ENCODE measurements at places on chromosomes 11 and 22.

GRCh38 chr11:73116636-73117035 is 25.5 kb downstream of the FCHSD2 start:
- DNase-seq = no peak

- DNase-seq = no peak
Observed at GRCh38 chr11:77201991-77202841, 74.2 kb downstream of the MYO7A start.

GRCh38 chr11:101931692-101932091 is 15.4 kb upstream of the ANGPTL5 start:
- DNase-seq = no peak

DNA sequence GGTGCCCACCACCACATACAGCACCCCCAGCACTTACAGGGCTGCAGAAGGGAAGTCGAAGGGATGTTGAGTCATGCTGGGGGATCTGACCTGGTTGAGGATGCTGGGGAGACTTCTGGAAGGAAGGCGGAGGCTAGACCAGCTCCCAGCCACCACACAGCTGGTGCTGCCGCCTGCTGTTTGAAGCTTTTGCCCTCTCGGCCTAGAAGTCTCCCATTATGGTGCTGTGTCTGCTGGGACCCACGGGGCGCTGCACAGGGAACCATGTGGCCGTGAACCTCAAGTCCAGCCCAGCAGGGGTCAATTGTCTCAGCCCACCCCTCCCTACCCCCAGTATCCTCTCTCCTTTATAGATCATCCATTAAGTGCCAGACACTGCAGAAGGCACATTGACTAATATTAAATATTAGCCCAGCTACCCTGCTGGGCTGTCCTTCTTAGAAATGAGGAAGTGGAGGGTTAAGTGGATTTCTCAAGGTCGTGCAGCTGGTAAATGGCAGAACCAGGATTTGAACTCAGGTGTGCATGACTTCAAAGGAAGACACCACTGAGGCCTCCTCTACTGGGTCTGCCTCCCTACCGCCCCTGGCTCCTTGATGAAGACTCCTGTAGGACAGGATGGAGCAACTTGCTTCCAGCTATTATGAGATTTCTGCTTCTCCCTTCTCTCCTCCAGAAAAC is 49.7 kb downstream of the CYTH4 start:
- no peak for DNase-seq

DNA sequence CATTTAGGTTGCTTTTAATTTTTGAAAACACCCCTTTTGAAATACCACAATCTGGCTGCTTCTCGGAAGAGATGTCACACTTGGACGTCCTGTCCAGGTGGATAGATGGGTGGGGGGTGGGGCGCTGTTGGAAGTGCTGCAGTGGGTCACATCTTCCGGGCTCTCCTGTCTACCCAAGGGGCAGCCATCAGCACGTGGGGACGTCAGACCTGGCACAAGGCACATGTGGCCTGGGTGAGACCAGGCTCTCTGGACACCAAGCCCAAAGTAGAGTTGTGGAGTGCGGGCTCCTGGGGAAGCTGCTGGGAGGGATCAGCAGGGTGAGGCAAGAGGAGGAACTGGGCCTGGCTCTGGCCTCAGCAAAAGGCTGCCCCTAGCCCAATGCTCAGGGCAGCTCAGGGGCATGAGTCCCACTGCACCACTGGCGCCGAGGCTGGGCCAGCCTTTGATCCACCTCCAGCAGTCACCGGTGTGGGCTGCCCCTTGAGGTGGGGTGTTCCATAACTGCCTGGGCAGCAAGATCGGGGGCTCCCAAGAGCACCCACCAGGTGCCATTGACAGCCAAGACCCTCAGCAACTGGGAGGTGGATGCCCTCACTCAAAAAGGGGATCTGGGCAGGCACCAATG is 68.6 kb upstream of the CCND1 start:
- DNase-seq = no peak

DNA sequence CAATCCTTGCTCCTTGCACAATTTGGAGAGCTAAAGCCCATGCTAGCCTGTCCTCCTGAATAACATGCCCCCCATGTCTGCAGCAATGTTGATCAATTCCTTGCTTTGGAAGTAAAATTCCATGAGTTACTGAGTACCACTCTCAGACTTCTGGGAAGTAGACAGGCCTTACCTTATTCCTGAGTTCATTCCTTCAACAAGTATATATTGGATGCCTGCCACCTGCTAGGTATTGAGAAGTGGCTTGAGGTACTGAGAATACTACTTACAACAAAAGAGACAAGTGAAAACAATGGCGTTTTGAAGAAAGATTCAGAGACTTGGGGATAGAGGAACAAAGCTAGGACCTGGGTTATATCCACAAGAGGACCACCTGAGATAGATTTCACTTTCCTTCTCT is 12.4 kb downstream of the PATE2 start:
- DNase-seq = no peak

DNA sequence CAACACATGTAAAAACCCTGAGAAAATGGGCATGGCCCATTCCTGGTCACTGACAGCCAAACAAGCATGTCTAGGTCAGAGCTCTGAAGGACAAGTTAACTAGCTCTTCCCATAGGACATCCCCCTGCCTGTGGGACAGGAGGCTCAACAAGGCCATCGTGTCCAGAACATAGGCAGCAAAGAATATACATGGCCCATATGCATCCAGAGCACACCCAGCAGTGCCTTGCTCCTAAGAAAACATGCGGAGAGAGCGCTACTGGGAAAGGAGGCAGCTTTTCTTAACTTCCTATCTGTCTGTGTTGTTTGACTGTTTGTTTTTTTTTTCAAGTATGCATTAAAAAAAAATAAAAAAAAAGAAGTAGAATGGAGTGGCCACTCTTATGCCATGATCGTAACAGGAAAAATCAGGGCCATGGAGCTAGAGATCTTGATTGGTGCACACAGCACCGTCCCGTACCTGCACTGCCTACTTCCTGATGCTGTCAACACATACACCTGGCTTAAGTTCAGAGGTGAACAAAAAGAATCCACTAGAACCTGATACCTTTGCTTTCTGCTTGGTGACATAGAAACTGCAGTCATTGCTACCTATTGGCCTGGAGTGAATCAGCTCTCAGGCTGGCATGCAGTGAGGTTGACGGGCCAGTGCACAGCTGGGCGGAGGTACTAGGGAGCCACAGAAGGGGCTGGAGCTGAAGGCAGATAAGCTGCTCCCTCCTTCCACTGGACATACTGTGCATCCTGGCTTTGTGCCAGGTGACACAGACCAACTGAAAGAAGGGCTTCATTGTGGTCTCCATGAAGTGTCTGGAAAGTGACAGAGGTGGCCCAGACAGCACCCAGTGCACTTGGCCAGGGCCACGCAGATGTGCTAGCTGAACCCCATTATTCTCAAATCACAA is 11.9 kb downstream of the UFD1 start:
- no peak for DNase-seq

GRCh38 chr11:61345954-61346843 is 13.2 kb downstream of the TKFC start:
- DNase-seq = no peak

DNA sequence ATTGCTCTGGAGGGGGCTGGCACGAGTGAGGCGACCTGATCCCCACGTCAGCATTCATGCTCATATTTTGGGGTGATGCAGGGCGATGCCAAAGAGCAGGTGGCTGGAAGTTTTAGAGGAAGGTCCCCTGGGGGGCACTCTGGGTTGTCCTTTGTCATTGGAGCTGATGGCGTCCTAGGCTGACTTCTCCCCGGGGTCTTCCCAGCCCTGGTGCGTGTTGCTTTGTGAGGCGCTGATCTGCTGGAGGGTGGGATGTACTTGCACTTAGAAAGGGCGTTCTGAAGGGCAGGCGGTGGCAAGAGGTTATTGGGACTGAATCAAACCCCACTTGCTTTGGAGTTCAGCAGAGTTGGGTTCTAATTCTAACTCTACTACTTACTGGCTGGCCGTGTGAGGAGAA is 313.3 kb downstream of the NTM start:
- no peak for DNase-seq

DNA sequence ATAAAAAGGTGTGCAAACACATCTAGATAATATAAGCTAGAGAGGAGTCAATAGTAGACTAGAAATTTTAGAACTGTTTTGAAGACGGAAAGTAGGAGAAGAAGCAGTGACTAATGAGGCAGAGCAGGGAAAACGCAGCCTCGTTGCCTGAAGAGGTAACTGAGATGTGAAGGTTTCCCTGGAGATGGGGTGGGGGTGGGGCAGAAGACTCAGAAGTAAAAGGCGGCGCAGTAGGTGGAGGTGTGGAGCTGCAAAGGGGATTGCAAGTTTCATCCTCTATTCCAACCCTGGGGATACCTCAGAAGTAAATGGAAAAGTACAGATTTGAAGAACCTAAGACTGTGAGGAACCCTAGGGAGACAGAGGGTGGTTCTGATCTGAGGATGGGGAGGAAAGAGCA is 109.5 kb downstream of the TMPRSS5 start:
- no peak for DNase-seq

- DNase-seq = no peak
Observed at GRCh38 chr11:271319-271715, 6.9 kb upstream of the NLRP6 start.

GRCh38 chr11:45794169-45794568 is 10.8 kb upstream of the SLC35C1 start:
- DNase-seq = no peak

- no peak for DNase-seq
Observed at GRCh38 chr11:2991452-2992233, 486 bp downstream of the NAP1L4 start.

GRCh38 chr11:73795925-73796632 is 8.4 kb downstream of the MRPL48 start:
- no peak for DNase-seq

DNA sequence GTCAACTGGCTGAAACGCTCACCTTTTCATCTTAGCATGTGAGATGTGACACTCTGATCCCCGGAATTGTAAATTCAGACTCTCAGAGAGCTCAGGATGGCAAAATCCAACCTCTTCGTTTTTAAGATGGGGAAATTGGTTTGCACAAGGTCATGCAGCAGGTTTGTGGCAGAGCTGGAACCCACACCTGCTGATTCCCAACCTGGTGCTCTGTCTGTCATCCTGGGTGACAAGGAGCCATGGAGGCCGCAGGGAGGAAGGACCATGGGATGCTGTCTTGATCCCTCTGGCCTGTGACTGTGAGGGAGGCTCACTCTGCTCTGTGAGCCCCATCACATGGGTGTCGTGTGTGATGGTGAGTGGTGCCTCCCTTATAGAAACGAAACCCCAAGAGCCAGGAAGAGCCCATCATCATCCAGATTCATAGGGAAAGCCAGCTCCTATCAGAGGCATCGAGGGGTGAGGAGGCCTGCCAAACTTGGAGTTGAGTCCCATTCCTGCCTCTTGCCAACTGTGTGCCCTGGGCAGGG is 87.4 kb upstream of the SYT13 start:
- DNase-seq = no peak

GRCh38 chr22:37007651-37008050 is 11.6 kb downstream of the TST start:
- no peak for DNase-seq

DNA sequence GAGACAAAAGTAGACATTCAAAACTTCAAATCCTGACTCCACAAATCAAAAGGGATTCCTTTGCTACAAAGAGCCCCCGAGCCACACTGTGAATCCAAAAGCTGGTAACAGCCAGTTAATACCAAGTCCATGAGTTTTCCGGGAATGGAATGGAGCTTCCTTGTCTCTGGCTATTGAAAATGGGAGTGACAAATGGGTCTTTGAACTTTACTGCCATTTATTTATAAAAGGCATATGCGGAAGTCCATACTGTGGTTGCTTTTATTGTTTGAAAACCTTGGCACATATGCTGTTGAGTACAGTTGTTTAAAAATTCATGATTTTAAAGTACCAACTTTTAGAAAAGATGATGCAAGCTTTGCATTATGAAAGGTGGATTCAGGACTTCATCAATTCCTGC is 206.2 kb upstream of the NARS2 start:
- DNase-seq = no peak

- DNase-seq = no peak
Observed at GRCh38 chr22:30089655-30089974, 9.4 kb downstream of the HORMAD2 start.

DNA sequence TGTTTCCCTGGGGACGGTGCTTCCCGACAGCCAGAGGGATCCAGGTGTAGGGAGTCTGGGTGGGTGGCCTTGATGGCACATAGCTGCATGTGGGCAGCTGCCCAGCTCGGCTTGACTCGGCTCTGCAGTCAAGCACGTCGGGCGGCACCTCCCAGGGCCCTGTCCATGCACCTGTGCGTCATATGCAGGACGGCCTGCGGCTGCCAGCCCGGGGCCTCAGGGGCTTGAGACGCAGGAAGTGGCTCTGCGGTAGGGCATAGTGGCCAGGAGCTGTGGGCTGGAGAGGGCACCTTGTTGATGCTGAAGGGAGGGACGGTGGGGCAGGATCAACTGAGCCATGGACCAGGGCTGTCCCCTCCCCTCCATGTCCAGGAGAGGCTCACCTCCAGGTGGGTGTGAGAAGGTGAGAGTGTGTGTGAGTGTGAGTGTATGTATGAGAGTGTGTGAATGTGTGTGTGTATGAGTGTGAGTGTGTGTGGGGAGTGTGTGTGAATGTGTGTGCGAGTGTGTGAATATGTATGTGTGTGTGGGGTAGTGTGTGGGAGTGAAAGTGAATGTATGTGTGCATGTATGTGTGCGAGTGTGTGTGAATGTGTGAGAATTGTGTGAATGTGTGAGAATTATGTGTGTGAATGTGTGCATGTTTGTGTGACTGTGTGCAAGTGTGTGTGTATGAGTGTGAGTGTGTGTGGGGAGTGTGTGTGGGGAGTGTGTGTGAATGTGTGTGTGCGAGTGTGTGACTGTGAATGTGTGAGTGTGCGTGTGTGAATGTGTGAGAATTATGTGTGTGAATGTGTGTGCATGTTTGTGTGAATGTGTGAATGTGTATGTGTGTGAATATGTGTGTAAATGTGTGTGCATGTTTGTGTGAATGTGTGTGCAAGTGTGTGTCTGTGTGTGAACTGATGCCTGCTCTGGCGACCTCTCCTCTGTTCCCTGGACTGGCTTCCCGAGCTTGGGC is 5.7 kb upstream of the SUN2 start:
- no peak for DNase-seq

DNA sequence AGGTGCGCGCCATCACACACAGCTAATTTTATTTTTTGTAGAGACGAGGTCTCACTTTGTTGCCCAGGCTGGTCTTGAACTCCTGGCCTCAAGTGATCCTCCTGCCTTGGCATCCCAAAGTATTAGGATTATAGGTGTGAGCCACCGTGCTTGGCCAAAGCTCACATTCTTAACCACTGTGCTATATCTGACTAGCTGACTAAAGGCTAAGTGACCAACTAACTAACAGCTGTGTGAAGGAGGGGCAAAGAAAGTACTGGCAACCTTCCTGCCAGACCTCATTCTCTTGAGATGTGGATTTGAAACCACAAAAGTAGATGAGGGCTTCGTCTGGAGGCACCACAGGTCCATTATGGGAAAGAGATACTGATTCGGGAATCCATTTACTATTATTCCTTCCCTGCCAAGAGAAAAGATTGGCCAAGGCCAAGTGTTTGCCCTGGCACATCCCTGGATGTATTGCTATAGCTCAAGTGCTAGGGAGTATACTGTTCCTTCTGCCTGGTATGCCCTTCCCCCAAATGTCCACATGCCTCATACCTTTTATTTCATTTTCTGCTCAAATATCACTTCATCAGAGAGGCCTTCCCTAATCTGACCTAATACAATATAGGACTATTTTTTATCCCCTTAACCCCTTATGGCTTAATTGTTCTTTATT is 52.7 kb upstream of the RRM1 start:
- no peak for DNase-seq

Measured in ovary (tissue), 10 donors.